NCI-H446 treated with DMSO at 0.1 percent for 48 hours (cell line): ENCODE measurements at places on chromosomes 2 and 18.
A peak's percentile ranks its signal among the peaks of the same experiment; 100 is the strongest.

GRCh38 chr2:2226326-2226725, 104.7 kb downstream of the MYT1L start:
- peak; percentile 61 for DNase-seq

DNA sequence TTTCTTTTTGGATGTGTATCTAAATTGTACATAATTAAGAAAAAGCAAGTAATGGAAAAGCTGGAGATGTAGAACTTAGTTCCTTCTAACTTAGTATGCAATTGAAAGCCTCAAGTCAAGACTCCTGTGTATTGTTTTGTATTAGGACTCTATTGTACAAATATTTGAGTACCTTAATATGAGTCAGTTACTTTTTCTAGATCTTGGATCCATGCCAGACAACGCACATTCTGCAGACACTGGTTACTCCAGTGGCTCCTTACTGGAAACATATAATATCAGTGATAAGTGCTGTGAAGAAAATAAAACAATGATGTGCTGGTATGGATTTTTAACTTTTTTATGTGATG, 1.5 kb downstream of the SLC39A10 start:
- DNase-seq: peak; percentile 30

GRCh38 chr2:118851650-118852049, 4.2 kb upstream of the EN1 start:
- DNase-seq: no peak

- DNase-seq: no peak
Measured at GRCh38 chr2:149561309-149561926, 26.2 kb downstream of the MMADHC start.

GRCh38 chr2:97673915-97674283, 4.4 kb downstream of the C2orf92 start:
- no peak for DNase-seq

GRCh38 chr2:41659758-41660157, 388.1 kb upstream of the PKDCC start:
- no peak for DNase-seq

DNA sequence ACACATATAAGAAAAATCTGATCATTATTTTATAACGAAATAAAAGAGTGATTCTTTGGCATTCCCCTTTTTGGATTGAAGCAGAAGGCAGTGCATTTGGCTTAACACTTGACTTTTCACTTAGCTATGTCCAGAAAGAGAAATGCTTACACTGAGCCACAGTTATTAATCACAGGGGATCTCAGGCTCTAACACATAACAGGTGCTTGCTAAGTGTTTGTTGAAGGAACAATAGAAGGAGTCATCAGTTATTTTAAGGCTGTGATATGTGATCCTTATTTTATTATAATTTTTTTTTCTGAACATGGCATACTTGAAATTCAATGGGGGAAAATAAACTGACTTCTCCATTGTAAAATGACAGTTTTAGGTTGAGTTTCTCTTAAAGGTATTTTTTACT, 209.5 kb downstream of the UBE2E3 start:
- no peak for DNase-seq

DNA sequence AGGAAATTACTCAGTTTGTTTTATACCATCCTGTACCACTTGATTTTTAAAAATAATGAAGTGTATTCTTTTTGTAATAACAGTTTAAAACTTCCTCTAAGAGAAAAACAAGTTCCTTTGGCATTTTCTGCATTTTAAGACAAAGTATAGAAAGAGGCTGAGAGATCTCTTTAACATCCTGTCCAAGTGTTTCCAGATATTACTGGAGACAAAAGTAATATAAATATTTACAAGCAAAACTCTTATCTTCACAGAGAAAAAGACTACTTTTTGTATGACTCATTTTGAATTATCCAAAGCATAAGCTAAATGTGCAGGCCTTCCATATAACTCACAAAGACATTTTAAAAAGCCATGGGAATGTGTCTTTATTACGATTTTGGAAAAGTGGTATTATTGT, 221.1 kb downstream of the RDH14 start:
- no peak for DNase-seq

- no peak for DNase-seq
Measured at GRCh38 chr2:83578405-83578804, 880.7 kb downstream of the SUCLG1 start.

DNA sequence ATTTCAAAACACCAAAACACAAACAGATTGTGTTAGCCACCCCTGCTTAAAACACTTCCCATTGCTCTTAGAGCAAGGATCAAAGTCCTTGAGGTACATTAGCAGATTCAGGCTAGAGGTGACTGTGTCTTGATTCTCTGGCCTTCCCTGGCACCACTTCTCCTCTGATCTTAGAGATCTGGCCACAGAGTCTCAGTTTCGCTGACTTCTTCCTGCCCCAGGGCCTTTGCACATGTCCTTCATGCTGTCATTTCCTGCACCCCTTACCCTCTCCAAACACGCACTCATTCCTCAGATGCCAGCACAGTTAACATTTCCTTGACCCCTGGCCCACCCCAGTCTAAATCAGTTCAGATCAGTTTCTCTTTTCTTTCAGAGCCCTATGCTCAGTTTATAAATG, 16.9 kb downstream of the CXCR4 start:
- no peak for DNase-seq

- DNase-seq: no peak
Measured at GRCh38 chr2:119760237-119760955, 674 bp downstream of the PTPN4 start.

GRCh38 chr2:122028371-122029100, 273.1 kb downstream of the TSN start:
- peak; percentile 16 for DNase-seq

DNA sequence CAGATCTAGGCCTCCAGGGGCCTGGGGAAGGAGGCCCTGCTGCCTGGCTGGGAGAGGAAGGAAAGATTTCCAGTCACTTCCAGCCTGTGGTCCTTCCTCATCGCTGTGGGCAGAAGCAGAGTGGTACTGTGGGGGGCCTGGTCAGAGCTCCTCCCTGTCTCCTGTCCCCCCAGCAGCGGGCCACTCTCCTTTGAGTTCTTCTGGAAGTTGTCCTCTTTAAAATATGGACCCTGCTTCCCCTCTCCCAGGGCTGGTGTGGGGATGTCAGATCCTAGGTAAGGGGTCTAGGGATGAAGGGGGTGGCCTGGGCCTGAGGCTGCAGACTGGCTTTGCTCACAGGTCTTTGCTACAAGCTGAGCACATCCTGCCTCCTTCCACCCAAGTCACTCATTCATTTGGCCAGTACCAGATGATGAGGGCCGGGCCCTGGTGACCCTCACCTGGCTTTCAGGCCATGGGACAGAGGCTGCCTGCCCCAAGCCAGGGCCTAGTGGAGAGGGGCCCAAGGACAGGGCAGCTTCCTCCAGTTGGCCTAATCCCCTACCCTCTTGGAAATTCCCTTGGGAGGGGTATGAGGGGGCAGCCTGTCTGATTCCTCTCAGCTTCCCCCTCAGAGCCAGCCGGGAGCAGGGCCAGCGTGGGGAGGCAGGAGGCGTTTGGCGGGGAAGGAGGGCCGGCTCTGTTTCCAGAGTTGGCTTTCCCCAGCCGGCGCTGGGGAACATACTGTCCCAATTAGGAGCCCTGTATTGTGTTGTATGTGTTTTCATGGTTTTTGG, 231.9 kb downstream of the DYSF start:
- DNase-seq: no peak

DNA sequence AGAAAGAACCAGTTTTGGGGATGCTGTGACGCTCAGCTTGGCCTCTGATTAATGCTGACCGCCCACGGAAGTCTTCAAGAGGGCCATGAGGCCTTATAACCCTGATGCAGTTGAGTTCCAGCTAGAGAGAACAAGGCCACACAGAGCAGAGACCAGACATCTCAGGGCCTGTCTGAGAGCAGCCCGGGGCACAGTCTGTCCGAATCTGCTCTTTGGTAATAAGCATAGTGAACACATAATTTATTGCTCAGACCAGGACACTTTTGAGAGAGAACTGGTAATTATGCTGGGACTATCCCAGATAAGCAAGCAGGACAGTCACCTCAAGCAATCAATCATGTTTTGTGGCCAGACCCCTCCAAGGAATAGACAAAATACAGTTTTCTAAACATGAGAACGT, 68.5 kb downstream of the STPG4 start:
- no peak for DNase-seq

DNA sequence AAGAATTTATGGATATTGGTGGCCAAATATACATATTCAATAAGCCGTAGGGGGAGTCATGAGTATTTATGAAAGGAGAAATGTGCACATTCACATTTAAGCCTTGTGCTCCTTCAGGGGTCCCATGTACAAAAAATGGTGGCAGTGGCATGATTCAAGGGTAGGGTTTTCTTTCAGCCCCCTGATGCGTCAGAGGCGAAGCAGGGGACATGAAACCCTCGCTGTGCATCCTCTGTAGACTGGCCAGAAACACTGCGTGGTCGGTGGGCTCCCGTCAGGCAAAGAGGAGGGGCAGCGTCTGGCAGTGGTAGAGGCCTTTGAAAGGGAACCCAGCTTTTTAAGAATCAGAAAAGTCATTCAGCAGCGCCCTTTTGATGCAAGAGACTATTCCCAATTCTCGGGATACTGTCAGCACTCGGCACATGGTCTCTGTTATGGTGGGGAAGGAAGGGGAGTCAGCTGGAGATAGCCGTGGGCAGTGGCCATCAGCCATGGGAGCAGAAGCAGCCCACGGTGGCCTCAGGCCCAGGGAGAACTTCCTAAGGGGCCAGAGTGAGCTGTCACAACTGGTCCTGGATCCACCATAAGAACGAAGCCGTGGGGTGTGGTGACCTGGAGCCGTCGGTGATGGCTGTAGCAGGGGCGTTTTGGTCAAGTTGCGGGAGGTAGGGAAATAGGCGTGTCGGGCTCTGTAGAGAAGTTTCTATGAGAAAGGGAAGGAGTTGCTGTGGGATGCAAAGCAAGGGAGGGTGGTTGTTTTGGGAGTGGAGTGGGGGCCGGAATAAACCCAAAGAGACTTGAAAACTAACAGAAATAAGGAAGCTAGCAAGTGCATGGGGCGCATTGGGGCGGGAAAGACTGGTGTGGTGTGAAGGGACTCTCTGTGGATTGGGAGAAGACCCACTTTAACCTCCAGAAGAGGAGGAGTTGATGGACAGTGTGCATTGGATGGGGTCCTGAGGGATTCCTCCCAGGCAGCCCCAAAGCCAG, 95.6 kb downstream of the SH3BP4 start:
- no peak for DNase-seq

DNA sequence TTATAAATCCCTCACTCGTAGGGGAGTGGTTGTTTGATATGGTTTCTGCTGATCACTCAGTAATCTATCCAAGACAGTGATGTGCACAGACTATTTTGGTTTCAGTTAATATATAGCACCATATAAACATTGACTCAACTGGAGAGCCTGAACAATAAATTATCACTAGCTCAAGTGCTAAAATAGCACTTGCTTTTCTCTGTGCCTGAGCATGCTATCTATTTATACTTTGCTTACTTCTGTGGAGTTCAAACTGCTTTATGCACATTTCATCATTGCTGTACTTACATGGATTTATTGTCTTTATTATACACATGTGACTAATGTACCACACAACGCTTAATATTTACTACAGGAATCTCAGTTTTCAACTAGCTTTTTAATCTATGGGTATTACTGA, 133.6 kb downstream of the BCL2 start:
- no peak for DNase-seq

- no peak for DNase-seq
Measured at GRCh38 chr2:201735486-201735885, 37.0 kb upstream of the MPP4 start.

- DNase-seq: no peak
Measured at GRCh38 chr2:184729581-184729980, 131.3 kb downstream of the ZNF804A start.

DNA sequence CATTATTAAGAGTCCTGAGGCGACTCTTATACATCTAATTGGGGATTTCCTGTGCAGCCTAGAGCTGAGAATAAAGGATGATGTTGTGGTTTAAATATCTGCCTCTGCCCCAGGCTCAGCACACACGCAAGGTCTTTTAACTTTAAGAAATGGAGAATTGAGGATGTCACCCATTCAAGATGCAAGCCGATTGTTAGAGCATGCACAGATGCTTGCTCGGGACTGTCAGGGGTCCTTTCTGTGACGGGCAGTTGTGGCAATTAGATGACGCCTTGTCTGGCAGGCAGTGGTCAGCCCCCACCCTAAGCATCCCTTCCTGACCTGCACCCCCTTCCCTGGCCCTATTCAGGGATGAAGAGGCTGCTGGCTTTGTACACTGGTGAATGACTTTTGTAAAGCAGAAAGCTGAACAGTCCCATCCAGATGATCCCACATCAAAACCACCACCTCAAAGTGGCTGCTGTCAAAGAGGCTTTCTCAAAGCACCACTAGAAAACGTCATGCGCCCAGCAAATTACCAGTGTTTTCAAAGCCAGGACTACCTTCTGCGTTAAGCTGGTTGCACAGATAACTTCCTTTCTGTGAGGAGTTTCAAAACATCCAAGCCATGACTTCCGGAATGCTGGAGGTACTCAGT, 23.7 kb downstream of the FAM178B start:
- DNase-seq: no peak

DNA sequence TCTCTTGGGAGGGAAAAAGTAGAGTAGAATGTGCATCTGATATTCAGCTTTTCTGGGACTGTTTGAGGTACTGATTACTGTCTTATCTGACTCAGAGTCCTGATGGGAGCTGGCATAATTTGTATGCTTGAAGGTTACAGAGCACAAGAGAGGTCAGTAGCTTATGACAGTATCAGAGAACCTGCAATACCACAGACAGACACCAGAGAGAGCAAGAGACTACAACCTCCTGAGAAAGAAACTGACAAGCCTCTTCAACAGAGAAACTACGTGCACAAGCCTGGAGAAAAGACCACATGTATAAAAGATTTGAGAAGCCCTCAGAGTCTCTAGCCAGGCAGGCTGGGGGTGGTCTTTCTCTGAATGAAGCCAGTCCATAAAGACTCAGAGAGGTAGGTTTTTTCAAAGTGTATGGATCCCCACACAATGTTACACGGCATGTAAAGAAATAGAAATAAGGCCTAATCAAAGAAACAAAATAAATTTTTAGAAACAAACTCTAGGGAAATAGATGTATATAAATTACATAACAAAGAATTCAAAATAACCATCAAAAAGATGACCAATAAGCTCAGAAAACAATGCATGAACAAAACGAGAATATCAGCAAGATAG, 568.3 kb downstream of the LRRTM4 start:
- DNase-seq: peak; percentile 1

DNA sequence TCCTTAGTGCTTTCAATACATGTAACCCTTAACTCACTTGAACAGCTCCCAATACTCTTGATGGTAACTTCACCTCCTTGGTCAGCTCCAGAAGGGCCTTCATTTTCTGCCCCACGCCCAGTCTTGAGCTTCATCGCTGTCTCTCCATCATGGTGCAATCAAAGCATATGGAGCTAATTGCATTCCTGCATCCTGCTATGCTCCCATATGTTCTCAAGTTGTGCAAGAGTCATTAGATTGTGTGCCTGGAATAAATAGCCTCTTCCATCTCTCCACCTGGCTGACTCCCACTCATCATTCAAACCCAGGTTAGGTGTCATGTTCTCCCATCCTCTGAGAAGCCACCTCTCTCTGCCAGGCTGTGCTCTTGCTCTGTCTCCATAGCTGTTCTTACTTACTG, 364.5 kb upstream of the RGPD4 start:
- no peak for DNase-seq

GRCh38 chr2:15814946-15815345, 125.4 kb upstream of the MYCN start:
- no peak for DNase-seq

- no peak for DNase-seq
Measured at GRCh38 chr18:7467708-7468466, 99.2 kb upstream of the PTPRM start.
